A375 (cell line): ENCODE measurements at places on chromosomes 12 and 14. TPM values are rescaled to one million over a fixed set of nuclear protein-coding genes. Genes with fewer than 3 reads are reported as not detected.

Gene RITA1
- total RNA-seq: 26.8 and 29.2 TPM in 2 replicates

Gene KLRF1
- not detected in 2 replicates for total RNA-seq

Gene CPNE6
- total RNA-seq: not detected in 2 replicates

Gene FAIM2
- total RNA-seq: 1.3 and 2.4 TPM in 2 replicates

Gene OTOGL
- 0.08 TPM in 1 of 2 replicates, not detected in the other for total RNA-seq

Gene CCDC175
- total RNA-seq: not detected in 2 replicates

Gene BDKRB2
- total RNA-seq: 0.11 TPM in 1 of 2 replicates, not detected in the other

Gene CACNA1C
- 0.08 and 0.50 TPM in 2 replicates for total RNA-seq

Gene OTUB2
- 1.3 and 1.4 TPM in 2 replicates for total RNA-seq

Gene TMEM121
- 15.5 and 25.1 TPM in 2 replicates for total RNA-seq

Gene KRT73
- not detected in 2 replicates for total RNA-seq

Gene LRFN5
- total RNA-seq: 0.04 and 0.24 TPM in 2 replicates

Gene ORMDL2
- total RNA-seq: 19.9 and 24.5 TPM in 2 replicates

Gene C12orf50
- not detected in 2 replicates for total RNA-seq

Gene PDE3A
- total RNA-seq: 4.0 and 4.2 TPM in 2 replicates

Gene TRAF3
- total RNA-seq: 16.3 and 24.0 TPM in 2 replicates

Gene SMOC1
- total RNA-seq: 17.7 and 18.4 TPM in 2 replicates

Gene RBP5
- total RNA-seq: not detected in 2 replicates

Gene IQSEC3
- under 0.01 and 0.04 TPM in 2 replicates for total RNA-seq

Gene SINHCAF
- 107 and 112 TPM in 2 replicates for total RNA-seq

Gene ARHGEF40
- total RNA-seq: 25.5 and 27.5 TPM in 2 replicates

Gene RHOJ
- 3.7 and 5.8 TPM in 2 replicates for total RNA-seq

Gene DLGAP5
- 22.5 and 27.4 TPM in 2 replicates for total RNA-seq

Gene BMAL2
- 9.0 and 15.7 TPM in 2 replicates for total RNA-seq

Gene SYNJ2BP
- 10.3 and 13.5 TPM in 2 replicates for total RNA-seq

Gene HOXC13
- total RNA-seq: 5.1 and 6.0 TPM in 2 replicates

Gene CD163
- not detected in 2 replicates for total RNA-seq

Gene KRT77
- total RNA-seq: not detected in 2 replicates

Gene TMX1
- total RNA-seq: 28.5 and 29.3 TPM in 2 replicates

Gene TMEM106C
- total RNA-seq: 92.5 and 93.2 TPM in 2 replicates

Gene CNTN1
- 0.19 and 0.34 TPM in 2 replicates for total RNA-seq

Gene GAS2L3
- total RNA-seq: 18.0 and 22.0 TPM in 2 replicates

Gene SRSF9
- 187 and 192 TPM in 2 replicates for total RNA-seq

Gene FAM186B
- 1.2 and 1.7 TPM in 2 replicates for total RNA-seq

Gene SLC10A1
- not detected in 2 replicates for total RNA-seq

Gene GPRC5A
- total RNA-seq: 112 and 122 TPM in 2 replicates

Gene PLEKHH1
- total RNA-seq: 7.0 and 11.1 TPM in 2 replicates

Gene GON7
- total RNA-seq: 23.3 and 24.8 TPM in 2 replicates

Gene ABHD4
- 2.8 and 3.3 TPM in 2 replicates for total RNA-seq

Gene TTC6
- 1.8 and 2.6 TPM in 2 replicates for total RNA-seq

Gene KRT6C
- total RNA-seq: not detected in 2 replicates

Gene CLEC2A
- total RNA-seq: not detected in 2 replicates

Gene CLMN
- total RNA-seq: 14.7 and 14.9 TPM in 2 replicates

Gene GARIN6
- total RNA-seq: not detected in 2 replicates

Gene MIP
- 0.11 TPM in 1 of 2 replicates, not detected in the other for total RNA-seq

Gene KRT74
- total RNA-seq: not detected in 2 replicates

Gene TMEM119
- total RNA-seq: not detected in 2 replicates

Gene IAPP
- not detected in 2 replicates for total RNA-seq
